NCI-H1930 (cell line): ENCODE measurements at places on chromosomes 2 and 18.
A peak's percentile ranks its signal among the peaks of the same experiment; 100 is the strongest.

GRCh38 chr18:46346213-46346612 lies 242.0 kb downstream of the HAUS1 start:
- DNase-seq, result no peak

DNA sequence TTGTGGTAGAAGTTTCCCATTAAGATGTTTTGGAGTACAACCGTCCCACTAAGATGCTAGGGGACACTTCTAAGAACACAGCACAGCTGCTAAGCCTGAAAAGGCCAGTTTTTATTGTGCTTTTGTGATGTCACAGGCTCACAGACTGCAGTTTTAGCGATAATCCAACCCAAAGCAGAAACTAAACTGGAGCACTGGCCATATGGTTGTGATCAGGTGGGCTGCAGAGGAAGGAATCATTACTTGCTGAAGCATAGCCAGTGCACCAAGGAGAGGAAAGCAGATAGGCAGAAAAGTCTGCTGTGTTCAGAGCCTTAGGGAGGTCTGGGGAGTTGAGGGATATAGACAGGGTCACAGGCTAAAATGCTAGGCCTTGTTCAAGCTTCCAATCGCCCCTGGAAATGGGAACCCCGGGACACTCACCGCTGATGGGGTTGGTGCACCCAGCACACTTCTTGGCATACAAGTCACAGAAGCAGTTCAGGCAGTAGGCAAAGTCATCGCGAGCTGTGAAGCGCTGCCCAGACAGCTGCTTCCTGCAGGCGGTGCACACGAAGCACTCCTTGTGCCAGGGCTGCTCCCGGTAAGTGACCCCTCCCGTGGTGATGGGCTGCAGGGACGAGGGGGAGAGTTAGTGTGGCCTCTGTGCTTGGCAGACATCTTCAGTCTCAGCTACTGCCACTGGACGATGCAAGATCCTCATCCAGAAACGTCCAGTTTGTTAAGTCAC lies 25.7 kb downstream of the C2orf49 start:
- DNase-seq, result no peak

GRCh38 chr18:62555135-62555534 lies 32.3 kb downstream of the ZCCHC2 start:
- no peak for DNase-seq

DNA sequence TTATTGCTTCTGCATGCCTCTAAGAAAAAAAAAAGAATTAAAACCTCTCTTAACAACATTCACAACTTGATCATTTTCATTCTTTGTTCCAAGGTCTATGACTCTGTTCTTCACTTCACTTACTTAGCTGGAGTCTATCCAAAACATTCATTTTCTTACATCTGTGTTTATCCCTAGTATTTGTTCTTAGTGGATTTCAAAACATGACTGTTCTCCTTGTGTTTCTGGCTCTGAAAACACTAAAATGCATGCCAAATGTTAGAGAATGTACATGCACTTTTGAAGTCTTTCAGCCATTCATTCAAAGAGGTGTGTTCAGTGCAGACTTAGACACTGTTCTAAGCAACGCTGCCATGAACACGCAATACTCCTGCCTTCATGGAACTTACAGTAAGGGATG lies 138.8 kb downstream of the CNTNAP5 start:
- no peak for DNase-seq

GRCh38 chr2:241081190-241081642 lies 20.9 kb downstream of the MTERF4 start:
- DNase-seq, result no peak

- no peak for DNase-seq
Measured at GRCh38 chr2:211802666-211803065, 735.9 kb downstream of the ERBB4 start.

GRCh38 chr2:36769106-36769505 lies 72.6 kb downstream of the VIT start:
- no peak for DNase-seq

GRCh38 chr2:68428126-68428525 lies 39.0 kb downstream of the FBXO48 start:
- DNase-seq, result no peak

GRCh38 chr18:703213-703967 lies 9.0 kb downstream of the ENOSF1 start:
- no peak for DNase-seq

GRCh38 chr2:99640635-99641151 lies 150.9 kb upstream of the REV1 start:
- DNase-seq, result no peak

DNA sequence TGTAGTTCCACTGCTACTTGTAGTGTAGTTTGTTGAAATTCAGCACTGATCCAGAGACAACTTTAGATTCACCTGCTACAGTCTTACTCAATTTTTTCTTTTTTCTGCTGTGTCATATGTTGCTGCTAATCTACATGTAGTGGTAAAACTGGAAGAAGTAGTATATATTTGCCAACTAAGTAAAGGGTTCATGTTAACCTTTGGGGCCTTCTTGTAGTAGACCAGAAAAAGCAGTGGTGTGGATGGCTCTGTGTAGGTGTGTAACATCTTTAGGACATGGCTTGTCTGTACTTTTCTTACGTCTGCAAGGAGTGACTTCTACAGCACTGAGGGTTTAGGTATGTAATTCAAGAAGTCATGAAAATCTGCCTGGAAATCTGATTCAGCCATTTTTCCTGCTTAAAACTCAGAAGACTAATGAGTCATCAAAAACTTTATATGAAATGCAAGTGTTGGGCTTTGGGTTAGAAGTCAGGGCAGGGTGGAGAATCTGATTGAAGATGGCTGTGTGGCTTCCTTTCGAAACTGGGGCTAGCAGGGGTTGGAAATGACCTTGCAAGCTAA lies 8.4 kb downstream of the PTPRM start:
- no peak for DNase-seq

DNA sequence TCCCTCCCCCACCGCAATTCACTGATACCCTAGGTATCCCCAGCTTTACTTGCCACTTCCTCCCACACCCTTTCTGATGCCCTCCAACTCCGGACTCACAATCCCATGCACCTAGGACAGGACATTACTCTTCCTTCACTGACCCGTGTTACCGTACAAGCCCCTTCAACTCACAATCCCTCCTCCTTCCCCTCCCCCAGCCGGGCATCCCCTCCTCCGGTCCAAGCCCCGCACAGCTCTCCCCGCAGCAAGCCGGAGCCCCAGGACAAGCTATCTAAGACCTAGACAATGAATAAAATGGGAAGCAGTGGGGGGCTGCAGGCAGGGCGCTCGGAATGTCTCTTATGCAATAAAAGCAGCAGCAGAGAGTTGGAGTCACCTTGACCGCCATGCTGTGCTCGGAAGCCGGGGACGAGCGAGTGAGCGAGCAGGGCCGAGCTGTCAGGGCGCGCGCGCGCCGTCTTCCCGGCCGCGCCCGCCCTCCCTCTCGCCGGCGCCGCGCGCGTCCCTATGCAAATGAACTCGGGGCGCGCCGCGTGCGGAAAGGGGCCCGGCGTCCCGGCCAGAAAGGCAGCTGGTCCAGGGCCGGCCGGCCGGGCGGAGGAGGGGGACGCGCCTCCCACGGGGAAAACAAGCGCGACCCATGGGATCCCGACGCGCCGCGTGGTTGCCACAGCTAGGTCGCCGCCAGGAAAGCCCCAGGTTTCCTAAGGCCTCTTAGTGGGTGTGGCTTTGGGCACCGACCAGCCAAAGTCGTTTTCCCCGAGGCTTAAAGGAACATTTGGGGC lies at the start of gene SLC25A12:
SLC25A12 (minus strand) TSS at position 421 of the 788 bp plus-strand sequence; CDS start at position 391, 30 bp downstream.
- peak; percentile 86 for DNase-seq

GRCh38 chr2:240790370-240791220 lies 29.4 kb downstream of the KIF1A start:
- no peak for DNase-seq

- no peak for DNase-seq
Measured at GRCh38 chr2:75538521-75539490, 21.9 kb downstream of the EVA1A start.

GRCh38 chr2:223787358-223787757 lies 50.0 kb downstream of the AP1S3 start:
- no peak for DNase-seq

DNA sequence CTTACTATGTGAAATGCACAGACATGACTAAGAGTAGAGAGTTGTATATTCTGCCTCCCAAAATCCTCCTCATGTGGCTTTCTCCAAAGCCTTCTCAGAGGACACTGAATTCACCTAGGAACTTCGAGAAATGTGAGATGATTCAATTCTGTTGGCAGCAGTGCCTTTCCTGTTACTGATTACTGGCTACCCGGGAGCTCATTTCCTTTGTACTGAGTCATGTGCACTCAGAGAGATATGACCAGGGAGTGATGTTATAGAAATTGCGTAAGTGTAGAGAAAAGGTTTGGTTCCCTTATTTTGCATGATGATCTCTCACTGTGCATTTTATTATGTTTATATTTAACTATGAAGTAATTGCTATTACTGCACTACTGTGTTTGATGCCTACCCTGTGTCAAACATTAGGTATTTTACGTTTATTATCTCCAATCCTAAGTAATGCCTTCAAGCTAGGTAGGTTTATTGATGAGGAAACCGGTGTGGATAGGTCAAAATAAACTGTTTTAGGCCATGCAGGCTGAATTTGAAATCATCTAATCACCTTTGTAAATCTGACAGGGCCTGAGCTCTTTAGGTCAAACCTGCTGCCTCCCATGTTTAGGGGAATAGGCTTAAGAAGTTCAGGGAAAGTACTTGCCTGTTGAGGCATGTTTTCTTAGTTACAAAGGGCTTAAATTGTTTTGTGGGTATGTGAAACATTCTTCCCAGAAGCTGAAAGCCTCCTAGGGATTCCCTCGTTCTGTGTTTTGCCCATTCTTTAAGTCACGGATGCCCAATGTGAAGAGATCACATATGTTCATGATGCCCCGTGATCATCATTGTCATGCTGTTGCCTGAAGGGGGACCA lies 86.8 kb downstream of the FMNL2 start:
- DNase-seq, result no peak

GRCh38 chr2:178072383-178073301 lies at the start of gene PDE11A:
Gene PDE11A, minus strand, starts transcription at chr2:178072777. Its CDS starts 340 bp downstream, at chr2:178072437.
- peak; percentile 7 for DNase-seq

DNA sequence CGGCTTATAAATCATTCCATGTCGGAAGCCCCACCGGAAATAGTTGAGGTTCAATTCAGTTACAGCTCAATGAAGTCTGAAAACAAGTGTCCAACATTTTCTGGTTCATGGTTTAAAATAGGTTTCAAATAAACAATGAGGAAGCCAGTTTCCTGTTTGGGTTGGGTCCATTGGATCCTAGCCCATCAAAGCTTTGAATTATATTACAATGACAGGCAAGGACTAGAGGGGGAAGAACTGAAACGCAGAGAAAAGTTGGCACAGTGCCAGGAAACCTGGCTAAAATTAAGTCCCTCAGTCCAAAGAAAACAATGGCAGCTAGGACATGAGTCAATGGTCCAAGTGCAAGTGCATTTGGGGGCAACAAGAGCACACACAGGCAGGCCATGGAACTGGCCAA lies 32.0 kb downstream of the SLC14A1 start:
- DNase-seq, result no peak

GRCh38 chr18:59005262-59005661 lies 134.4 kb upstream of the SEC11C start:
- no peak for DNase-seq
